Activated CD8-positive, alpha-beta memory T cell treated with anti-CD3 and anti-CD28 coated beads for 36 hours (primary cell): ENCODE measurements at places on chromosomes 7 and 10. TPM values are rescaled to one million over a fixed set of nuclear protein-coding genes. Genes with fewer than 3 reads are reported as not detected.

The RABGEF1 gene
- 24.4 TPM for total RNA-seq

The PNLIPRP3 gene
- total RNA-seq: not detected

The CYP2C19 gene
- total RNA-seq: not detected

The BLNK gene
- not detected for total RNA-seq

The DGKI gene
- 1.3 TPM for total RNA-seq

The ADRA2A gene
- not detected for total RNA-seq

The SLC26A5 gene
- not detected for total RNA-seq

The PDGFA gene
- 9.9 TPM for total RNA-seq

The KLLN gene
- 0.80 TPM for total RNA-seq

The PIK3CG gene
- total RNA-seq: 26.9 TPM

The MBLAC1 gene
- total RNA-seq: 4.2 TPM

The TMEM140 gene
- total RNA-seq: 2.8 TPM

The ZNF727 gene
- total RNA-seq: 0.10 TPM

The TBC1D12 gene
- total RNA-seq: 0.93 TPM

The SORCS1 gene
- total RNA-seq: not detected

The C7orf57 gene
- total RNA-seq: 2.1 TPM

The LRIT1 gene
- not detected for total RNA-seq

The ATG9B gene
- total RNA-seq: 7.7 TPM

The SMO gene
- 0.25 TPM for total RNA-seq

The CLCN1 gene
- not detected for total RNA-seq

The HTRA1 gene
- not detected for total RNA-seq

The REEP3 gene
- 24.3 TPM for total RNA-seq

The PRLHR gene
- total RNA-seq: not detected

The CALN1 gene
- not detected for total RNA-seq

The HOXA3 gene
- not detected for total RNA-seq

The ANKRD2 gene
- 0.13 TPM for total RNA-seq

The LIPF gene
- not detected for total RNA-seq

The A1CF gene
- total RNA-seq: not detected

The MOGAT3 gene
- total RNA-seq: not detected

The OR13A1 gene
- not detected for total RNA-seq

The HOXA4 gene
- not detected for total RNA-seq

The PON1 gene
- total RNA-seq: not detected
